ENCODE measurements at places on chromosomes 5 and 9. TPM values are rescaled to one million over a fixed set of nuclear protein-coding genes. Genes with fewer than 3 reads are reported as not detected.
A peak's percentile ranks its signal among the peaks of the same experiment; 100 is the strongest.

- DNase-seq = no peak
Observed at GRCh38 chr5:166772770-166773169, 1518.7 kb upstream of the WWC1 start.

GRCh38 chr5:132506094-132506692 is 15.6 kb upstream of the IRF1 start:
- no peak for DNase-seq

DNA sequence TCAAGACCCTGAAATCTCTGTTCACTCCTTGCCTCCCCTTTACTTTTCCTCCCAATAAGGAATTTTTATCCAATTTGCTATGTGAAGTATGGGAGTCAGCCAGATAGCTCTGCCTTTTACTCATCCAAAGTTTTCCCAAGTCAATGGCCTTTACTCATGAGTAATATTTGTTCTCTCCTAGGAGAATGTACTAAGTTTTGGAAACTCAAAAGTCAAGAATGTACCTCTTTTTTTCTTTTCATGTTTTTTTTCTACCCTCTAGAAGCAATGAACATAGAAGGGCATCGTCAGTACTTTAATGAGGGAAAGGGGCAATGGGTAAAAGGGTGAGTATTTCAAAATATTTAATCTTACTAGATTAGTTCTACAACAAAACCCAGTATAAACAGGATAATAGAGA is 140.2 kb upstream of the SGCD start:
- no peak for DNase-seq

DNA sequence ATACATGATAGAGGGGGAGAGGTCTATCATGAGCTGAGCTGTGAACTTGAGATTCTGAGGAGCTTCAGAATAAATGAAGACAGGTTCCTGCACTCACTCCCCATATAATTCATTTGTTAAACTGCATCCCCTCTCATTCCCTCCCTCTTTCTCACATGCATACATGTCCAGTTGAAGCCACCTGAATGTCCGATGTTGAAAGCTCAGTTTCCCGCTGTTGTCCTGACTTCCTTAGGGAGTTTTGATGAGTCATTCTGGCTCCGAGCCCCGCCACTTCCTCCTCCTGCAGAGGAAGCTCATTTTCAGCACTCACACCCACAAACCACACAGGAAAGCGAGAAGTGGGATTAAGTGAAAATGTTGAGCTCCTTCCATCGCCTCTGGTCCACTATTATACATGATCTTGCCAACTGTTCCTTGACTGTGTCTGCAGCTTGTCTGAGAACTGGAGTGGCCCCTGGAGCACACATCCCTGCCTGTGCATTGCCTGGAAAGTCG is 121.2 kb downstream of the CEMIP2 start:
- DNase-seq = peak; percentile 23

DNA sequence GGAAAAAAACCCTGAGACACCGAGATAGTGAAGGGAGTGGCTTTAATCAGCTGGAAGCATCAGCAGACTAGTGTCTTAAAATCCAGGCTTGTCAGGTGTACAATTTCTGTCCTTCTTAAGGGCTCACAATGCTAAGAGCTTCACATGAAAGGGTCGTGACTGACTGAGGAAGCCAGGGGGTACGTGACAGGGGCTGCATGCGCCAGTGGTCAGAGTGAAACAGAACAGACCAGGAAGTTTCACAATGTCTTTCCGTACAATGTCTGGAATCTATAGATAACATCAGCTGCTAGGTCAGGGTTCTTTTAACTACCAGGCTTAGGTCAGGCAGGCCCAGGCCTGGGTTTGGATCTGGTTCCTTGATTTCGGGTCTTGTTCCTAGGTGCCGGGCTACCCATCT is 253.0 kb downstream of the CDH10 start:
- DNase-seq = no peak

GRCh38 chr9:92094655-92095054 is 20.6 kb downstream of the SPTLC1 start:
- DNase-seq = no peak

The LECT2 gene
- 2.3 TPM for polyA plus RNA-seq

The FOXD4L4 gene
- 0.12 TPM for polyA plus RNA-seq

- DNase-seq = no peak
Observed at GRCh38 chr9:123457583-123457982, 101.6 kb downstream of the CRB2 start.

GRCh38 chr5:143671674-143672569 is 140.0 kb upstream of the HMHB1 start:
- no peak for DNase-seq

DNA sequence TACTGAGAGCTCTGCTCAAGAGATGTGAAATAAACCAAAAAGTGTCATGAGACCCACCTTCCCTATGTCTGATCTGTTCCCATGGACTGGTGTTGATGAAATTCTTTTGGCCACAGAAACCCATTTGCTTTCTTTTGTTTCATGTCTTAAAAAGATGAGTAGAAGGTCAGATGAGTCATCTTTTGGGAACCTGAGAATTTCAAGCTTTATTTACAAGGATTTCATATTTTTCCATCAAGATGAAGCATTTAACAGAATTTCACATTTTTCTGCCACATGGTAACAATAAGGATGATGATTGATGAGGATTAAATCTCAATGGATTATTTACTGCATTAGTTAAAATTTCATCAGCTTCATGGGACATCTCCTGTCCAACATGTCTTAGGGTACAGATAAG is 337.8 kb downstream of the DEPDC1B start:
- no peak for DNase-seq

- DNase-seq = no peak
Observed at GRCh38 chr9:107712390-107712789, 222.8 kb upstream of the KLF4 start.

DNA sequence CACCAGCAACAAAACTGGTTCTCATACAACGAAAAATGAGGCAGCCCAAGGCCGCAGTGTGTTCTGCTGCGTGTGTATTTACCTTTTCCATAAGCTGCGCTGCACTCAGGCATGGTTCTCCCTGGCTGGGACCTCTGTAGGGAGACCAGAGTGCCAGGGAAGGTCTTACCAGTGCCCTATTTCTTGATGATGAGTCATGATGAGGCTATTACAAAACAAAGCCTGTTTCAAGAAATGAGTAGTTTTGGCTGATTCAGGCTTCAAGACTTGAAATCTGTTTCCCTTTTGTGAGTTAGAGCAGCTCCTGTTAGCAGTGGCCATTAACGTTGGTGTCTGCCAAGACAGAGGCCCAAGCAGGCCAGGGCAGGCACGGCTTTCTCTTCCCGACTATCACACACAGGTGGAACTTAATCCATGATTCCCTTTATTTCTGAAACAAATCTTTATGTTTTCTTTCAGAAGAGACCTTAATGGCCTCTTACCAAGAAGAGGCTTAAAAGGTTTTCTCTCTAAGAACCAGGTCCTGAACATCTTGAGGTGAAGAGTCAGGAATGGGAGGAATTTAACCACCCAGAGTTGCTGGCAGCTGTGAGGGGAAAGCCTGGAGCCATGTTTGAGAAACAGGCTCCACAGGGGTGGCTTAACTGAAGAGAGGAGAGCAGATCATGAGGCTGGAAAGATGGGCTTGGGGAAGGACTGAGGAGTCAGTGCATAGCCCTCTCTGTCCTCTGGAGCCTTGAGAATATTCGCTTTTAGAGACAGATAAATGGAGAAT is 41.4 kb upstream of the TIFAB start:
- no peak for DNase-seq

The SPATA31E1 gene
- not detected for polyA plus RNA-seq

GRCh38 chr5:14197056-14197455 is 53.9 kb downstream of the TRIO start:
- DNase-seq = no peak

The CATSPER3 gene
- polyA plus RNA-seq = 0.89 TPM

The NLN gene
- polyA plus RNA-seq = 37.4 TPM

The KCNV2 gene
- polyA plus RNA-seq = not detected

GRCh38 chr9:121368138-121368522 is 1.9 kb downstream of the STOM start:
- no peak for DNase-seq

The EXD3 gene
- polyA plus RNA-seq = 12.0 TPM

DNA sequence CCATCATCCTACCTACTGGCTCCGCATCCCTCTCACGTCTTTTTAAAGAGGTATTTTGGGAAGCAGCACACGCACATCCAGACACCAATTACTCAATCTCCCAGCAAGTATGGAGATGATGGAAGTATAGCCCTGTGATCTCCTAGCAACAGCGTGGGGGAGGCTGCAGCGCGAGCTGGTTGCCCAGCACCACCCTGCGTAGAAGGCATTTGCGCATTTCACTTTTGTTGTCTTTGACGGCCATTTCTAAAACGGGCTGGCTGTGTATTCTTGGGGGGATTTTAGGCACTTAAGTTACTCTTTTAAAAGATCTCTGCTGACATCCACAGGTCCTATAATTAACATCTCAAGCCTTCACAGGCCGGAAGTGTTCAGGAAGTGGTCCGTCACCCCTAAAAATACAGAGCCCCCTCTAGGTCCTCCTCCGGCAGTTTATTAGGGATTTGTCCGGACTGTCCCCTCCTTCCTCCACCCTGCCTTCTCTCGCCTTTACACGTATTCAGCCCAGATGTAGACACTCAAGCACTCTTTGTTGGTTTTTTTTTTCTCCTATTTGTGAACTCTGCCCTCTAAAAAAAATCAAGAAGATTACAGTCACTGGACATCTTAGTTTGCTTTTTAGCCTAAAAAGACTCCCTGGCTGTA is 371.4 kb downstream of the NTRK2 start:
- DNase-seq = peak; percentile 65

DNA sequence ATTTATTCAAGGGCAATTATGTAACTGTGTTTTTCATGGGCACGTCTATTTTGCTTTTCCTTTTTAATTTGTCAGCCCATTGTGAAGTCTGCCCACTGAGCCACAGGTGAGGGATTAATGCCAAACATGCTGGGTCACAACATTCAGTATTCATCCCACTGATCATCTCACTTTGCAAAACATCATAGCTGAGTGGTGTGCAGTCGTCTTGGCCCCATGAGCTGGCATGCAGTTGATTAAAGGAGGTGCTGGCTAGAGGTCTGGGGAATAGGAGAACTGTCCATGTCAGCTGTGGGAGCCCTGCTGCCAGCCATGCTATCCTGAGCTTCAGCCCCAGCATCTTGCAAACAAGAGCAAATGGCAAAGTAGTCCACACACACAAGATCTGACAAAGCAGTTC is 11.7 kb upstream of the ESM1 start:
- no peak for DNase-seq

The NDUFA8 gene
- polyA plus RNA-seq = 71.7 TPM

All from renal cortex interstitium (tissue), 15 donors.